ENCODE measurements at places on chromosomes 16 and 17. TPM values are rescaled to one million over a fixed set of nuclear protein-coding genes. Genes with fewer than 3 reads are reported as not detected.
A peak's percentile ranks its signal among the peaks of the same experiment; 100 is the strongest.

DNA sequence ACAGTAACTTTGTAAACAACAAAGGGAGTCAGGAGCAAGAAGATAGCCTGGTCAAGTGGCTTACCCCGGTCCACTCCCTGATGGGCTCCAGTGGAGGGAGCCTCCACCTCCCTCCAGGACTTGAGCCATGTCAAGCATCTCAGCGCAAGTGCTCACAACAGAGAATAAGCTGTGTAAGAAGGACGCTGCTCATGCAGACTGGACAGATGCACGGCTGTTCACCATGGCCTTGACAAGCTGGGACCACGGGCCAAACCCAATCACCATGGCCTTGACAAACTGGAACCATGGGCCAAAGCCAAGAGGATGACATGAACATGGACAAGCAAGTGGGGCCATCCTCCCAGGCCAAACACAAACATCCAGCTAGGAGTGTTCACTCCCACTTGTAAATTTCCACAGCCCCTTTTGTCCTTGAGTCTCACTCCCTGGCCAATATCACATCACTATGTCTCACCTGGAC is 3.4 kb upstream of the PITPNM3 start:
- H3K27ac ChIP-seq = no peak overlapping the region
- no peaks in the 10 kb centered on the region for H3K4me1 ChIP-seq
- H3K27me3 ChIP-seq = peaks cover 9% of the 10 kb centered on the region
- H3K36me3 ChIP-seq = no peaks in the 10 kb centered on the region
- H3K4me3 ChIP-seq = no peak overlapping the region

- no peaks in the 10 kb centered on the region for H3K4me1 ChIP-seq
- H3K4me3 ChIP-seq = no peak overlapping the region
- H3K27me3 ChIP-seq = no peaks in the 10 kb centered on the region
- DNase-seq = no peak
Observed at GRCh38 chr16:85861095-85861825, 37.7 kb upstream of the IRF8 start.

DNA sequence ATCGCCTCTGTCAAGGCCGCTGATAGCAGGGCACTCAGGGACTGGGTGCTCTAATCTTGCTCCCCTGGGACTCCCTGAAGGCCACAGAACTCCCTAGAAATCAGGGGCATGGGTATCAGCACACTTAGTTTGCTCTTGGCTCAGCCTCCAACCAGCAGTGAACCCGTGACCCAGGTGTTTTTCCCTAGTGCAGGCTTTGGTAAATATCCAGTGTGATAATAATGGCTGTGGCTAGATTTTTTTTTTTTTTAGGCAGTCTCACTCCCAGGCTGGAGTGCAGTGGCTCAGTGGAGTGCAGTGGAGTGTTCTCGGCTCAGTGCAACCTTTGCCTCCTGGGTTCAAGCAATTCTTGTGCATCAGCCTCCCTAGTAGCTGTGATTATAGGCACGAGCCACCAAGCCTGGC is 10.3 kb downstream of the NUPR1 start:
- H3K27ac ChIP-seq = no peak overlapping the region
- H3K4me1 ChIP-seq = no peaks in the 10 kb centered on the region
- no peaks in the 10 kb centered on the region for H3K27me3 ChIP-seq
- no peak for DNase-seq
- no peaks in the 10 kb centered on the region for H3K36me3 ChIP-seq
- H3K4me3 ChIP-seq = no peak overlapping the region

DNA sequence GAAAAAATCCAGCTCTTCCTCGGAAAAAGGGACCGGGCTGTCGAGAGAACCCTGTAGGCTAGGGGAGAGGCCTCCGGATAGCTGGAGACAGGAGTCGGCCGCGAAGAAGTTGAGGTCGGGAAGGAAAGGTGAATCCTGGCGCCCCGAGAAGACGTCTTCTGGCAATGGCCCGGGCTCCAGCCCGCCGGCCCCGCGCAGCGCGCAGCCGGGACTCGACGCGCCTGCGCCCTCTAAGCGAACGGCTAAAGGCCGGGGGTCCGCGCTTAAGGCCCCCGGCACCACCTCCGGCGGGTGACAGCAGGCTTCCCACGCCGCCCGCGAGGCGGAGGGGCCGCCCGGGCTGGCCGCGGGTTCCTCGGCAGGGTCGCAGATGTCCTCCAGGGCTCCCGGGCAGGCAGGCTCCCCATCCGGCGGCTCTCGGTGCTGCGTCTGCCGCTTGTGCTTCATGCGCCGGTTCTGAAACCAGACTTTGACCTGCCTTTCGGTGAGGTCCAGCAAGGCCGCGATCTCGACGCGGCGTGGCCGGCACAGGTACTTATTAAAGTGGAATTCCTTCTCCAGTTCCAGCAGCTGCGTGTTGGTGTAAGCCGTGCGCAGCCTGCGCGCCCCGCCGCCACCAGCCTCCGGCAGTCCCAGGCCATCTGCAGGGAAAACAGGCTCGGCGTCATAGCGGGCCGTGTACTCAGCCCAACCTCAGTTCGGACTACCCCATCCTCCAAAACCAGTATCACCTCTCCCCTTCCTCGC is 1.6 kb downstream of the HOXB2 start:
- peak overlapping the region; percentile 81 for H3K4me3 ChIP-seq
- H3K4me1 ChIP-seq = peaks cover 25% of the 10 kb centered on the region
- H3K36me3 ChIP-seq = no peaks in the 10 kb centered on the region
- DNase-seq = peak; percentile 32
- peak overlapping the region; percentile 92 for H3K27ac ChIP-seq
- H3K27me3 ChIP-seq = peaks cover 4% of the 10 kb centered on the region

Gene FBXL16
- total RNA-seq = 7.6 TPM

Gene FADS6
- not detected for total RNA-seq

DNA sequence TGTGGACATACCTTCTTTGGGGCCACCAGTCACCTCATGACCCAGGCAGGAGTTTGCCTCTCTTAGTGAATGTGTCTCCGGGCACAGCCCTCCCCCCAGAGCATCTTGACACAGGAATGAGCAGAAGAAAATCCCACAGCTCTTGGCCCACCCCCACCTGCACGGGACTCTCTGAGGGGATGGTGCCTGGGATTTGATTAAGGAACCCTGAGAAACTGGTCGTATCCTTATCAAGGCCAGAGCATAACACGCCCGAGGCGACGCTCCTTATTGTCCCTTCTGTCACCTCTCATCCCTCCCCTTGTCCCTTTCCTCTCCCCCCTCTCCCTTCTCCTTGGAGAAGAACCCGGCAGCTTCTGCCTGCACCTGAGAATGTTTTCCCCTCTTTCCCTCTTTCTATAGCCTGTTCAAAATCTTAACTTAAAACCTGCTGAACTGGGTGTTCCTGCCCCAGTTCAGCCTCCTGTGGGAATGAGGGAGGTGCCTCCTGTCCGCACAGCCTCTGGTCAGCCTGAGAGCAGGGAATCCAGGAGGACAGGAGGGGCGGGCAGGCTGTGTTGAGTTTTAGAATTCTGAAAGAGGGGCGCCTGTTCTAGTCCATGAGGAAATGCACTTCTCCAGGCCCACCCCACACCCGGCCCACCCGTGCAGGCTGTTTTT is 140.7 kb upstream of the PLCG2 start:
- H3K4me1 ChIP-seq = peaks cover 13% of the 10 kb centered on the region
- no peak overlapping the region for H3K4me3 ChIP-seq
- H3K36me3 ChIP-seq = no peaks in the 10 kb centered on the region
- DNase-seq = no peak
- H3K27ac ChIP-seq = no peak overlapping the region

DNA sequence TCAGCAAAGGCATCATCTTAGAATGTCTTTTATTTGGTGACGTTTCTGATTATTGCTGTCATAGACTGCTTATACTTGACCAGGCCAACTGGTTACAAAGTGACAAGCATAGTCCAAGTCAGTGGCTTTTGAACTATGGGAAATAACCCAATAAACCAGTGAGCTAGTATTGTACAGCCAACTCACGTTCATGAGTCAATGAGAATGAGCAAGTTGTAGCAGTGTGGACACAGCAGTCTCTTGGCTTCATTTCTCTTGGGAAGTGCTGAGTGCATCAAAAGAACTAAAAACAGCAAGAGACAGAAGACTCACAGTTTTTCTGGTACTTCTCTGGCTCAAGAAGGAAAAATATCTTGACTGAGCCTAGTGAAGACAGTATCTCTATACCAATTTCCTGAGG is 36.9 kb upstream of the CRISPLD2 start:
- no peak overlapping the region for H3K27ac ChIP-seq
- DNase-seq = no peak
- H3K36me3 ChIP-seq = peaks cover 10% of the 10 kb centered on the region

Gene SLC9A5
- 5.2 TPM for total RNA-seq

Measured in CD8-positive, alpha-beta memory T cell (primary cell).